ENCODE measurements at places on chromosomes 5 and 9.

DNA sequence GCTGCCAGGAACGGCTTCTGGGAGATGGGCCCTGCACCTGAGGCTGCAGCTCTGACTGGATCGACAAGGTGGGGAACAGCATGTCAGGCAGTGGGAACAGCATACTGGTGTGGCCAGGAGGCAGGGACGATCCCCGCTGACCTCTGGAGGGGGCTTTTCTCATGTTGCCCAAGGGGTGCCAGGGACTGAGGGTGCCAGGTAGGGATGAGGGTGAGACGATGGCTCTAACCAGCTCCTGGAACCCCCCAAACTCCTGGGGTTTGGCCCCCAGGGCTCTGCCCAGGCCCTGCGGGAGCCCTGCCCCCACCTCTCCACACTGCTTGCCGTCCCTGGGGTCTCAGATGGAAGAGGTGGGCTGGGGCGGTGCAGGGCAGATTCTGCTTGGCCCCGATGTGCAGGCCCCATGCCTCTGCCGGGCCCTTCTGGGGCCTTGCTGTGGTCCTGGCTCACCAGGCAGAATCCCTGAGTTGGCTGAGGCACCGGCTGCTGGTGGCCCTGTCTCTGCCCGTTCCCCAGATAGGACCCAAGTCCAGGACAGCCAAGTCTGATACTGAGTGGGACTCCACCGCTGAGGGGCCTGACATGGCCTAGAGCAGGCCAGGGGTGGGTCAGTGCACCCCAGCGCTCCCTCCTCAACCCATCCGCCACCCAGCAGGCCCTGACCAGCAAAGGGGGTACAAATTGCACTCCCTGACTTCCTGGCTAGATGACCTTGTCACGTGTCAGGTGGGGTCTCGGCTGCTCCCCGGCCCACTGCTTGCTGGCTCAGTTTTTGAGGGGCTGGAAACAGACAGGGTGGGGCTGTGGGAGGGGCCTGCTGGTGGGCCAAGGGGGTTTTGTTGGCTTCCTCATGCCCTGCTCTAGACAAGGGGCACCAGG is 28.4 kb upstream of the RNF130 start:
- no peak for DNase-seq

DNA sequence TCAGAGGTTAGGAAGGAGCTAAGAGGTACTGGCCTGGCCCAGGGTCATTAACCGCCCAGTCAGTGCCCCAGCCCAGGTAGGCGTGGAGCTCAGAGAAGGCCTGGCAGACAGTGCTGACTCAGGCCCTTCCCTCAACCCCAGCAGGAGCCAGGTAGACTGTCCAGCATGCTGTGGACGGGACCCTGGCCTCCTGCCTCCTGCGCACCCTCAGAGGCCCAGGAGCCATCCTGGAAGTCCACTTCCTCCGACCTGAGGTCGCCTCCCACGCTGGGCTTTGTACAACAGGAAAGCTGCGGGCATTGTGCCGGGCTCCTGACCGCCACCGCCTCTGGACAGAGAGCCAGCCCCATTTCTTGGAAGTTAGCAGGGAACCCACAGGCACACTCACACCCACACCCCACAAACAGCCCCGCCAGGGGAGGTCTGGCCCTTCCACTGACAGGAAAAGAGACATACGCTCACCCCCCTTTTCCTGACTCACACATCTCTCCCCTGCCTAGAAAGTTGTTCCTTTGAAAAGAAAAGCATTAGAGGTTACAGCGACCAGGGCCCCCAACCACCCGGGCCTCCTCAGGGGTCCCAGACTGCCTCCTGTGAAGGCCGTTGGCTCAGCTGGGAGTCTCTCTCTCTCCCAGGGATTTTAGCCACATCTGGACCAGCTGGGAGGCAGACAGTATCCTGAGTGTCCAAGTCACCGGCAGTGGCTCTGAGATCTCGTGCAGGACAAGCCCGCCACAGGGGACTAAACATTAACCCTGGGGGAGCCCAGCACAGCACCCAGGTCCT is 7.7 kb downstream of the RALGDS start:
- no peak for DNase-seq

DNA sequence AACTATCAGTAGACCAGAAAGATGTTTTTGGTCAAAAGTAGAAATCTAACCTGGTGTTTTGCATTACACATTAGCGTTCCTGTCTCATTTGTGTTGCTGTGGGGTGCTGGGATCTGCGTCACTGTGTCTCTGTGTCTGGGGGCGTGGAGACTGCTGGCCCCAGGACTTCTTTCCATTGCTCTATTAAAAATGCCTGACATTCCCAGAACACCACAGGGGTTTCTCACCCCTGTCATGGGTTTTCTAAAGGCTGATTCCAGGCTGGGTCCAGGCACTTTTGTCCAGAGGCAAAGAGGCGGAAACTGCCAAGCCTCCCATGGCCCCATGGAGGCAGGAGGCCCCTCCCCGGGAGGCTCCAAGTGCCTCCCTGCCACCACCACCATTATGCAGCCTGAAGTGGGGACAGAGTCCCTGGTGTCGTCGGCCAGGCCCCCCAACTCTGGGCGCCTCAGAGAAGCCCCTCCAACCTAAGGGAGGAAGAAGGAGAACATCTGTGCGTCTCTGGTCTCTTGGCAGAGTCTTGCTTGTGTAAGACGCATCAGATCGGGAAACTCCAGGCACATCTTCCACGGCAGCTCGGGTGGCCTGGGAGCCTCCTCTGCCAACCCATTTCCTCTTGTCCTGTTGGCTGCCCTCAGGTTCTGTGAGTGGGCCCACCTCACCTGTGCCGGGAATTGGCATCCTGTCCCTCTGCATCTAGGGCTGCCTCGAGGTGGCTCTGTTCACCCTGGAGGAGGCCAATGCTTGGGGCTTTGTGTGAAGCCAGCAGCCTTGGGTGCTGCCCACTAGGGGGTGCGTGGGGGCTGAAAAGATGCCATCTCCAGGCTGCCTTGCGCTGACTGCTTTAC is 13.8 kb upstream of the PLEKHG4B start:
- no peak for DNase-seq

GRCh38 chr5:164065266-164065665 is 559.8 kb downstream of the MAT2B start:
- no peak for DNase-seq

DNA sequence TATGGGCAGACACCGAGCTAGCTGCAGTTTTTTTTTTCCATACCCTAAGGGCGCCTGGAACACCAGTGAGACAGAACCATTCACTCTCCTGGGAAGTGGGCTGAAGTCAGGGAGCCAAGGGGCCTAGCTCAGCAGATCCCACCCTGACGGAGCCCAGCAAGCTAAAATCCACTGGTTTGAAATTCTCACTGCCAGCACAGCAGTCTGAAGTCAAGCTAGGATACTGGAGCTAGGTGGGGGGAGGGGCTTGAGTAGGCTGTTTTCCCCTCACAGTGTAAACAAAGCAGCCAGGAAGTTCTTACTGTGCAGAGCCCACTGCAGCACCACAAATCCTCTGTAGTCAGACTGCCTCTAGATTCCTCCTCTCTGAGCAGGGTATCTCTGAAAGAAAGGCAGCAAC is 151.7 kb upstream of the HCN1 start:
- no peak for DNase-seq

GRCh38 chr9:25519286-25519685 is 159.0 kb downstream of the TUSC1 start:
- no peak for DNase-seq

DNA sequence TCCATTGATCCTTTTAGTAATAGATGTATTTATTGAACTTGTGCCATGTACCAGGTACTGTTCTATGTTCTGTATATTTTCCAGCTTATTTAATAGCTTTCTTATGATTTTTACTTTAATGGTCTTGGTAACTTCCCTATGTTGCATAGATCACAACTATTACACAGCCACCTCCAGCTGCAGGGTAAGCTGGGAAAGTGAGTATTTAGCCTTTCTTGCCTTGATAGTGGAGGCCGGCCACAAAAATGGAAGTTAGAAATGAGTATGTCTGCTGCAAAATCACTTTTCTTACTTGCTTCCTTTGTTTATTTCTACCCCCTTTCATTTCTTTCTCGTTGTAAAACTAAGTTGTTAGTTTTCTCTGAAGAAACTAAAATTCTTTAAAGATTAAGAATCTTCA is 43.1 kb upstream of the ANKDD1B start:
- DNase-seq = no peak

DNA sequence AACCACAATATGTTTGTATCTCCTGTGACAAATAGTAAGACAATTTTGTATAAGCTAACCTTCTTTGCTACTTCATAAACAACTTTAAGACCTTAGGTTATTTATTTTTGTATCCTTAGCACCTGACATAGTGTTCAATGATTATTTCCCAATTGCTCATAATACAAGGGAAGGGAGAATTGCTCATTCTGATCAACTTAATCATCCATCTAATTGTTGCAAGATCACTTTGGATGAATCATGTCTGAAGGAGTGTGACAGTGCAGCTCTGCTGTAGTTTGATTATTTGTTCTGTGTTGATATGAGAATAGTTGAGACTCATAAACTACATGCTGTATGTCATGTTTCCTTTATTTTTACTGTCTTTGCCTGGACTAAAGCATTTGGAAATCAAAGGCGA is 721.3 kb upstream of the SEMA6A start:
- DNase-seq = no peak

Measured in stimulated activated CD4-positive, alpha-beta T cell treated with anti-CD3 and anti-CD28 coated beads, Interleukin-4, amount 100 ng/mL, for 4 hours (primary cell).